SHP77 (cell line): ENCODE measurements at places on chromosomes 6 and 20.

GRCh38 chr6:167512696-167513375 is 187.9 kb downstream of the TTLL2 start:
- DNase-seq = no peak

GRCh38 chr20:19310541-19310940 is 98.1 kb downstream of the SLC24A3 start:
- DNase-seq = no peak

GRCh38 chr20:1933465-1933870 is 38.3 kb downstream of the SIRPA start:
- no peak for DNase-seq

DNA sequence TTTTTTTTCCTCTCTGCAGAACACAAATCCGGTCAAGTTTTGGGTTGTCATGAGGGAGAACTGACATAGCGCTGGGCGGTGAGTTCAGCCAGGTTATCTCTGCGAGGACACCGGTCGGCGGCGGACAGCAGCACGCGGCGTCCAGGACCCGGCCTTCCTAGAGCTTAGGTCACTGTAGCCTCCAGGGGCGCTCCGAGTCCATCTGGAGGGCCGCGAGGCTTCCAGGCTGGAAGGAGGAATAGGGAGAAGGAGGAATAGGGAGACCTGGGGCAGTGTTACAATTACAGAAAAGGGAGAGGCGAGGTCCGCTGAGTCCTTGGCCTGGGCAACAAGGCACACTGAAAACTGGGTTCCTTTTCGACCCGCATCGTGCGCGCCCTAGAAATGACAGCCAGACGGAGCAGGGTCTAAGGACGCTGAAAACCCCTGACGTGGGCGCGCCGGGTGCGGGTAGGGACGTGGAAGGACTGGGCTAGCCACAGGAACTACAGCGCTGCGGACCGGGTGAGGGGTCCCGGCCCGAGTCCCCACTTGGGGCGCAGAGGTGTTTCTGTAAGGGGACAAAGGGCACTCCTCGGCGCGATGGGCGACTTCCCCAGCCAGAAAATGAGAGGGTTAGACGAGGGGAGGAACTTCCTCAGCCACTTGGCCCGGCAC is 536 bp upstream of the FNDC1 start:
- DNase-seq = no peak

- no peak for DNase-seq
Observed at GRCh38 chr6:168097621-168098430, 18.8 kb upstream of the FRMD1 start.

GRCh38 chr6:33433544-33434191 is 13.8 kb downstream of the SYNGAP1 start:
- DNase-seq = no peak

- DNase-seq = no peak
Observed at GRCh38 chr6:45555981-45556771, 178.4 kb upstream of the SUPT3H start.

DNA sequence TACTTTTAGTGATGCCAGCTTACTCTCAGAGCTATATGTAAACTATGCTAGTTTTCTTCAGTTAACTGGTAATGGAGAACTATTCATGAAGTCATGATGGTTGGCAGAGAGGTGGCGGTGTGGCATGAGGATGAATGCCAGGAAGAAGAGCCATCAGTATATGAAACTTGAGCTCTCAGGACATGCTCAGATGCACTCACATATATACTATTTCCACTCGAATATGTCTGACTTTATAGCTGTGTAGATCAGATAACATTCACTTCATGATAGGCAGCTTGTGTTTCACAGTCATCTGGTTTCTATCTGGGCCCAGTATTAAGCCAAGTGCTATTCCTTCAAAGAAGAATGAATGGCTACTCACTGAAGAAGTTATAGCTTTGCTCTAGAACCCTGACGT is 46.2 kb upstream of the CEP85L start:
- no peak for DNase-seq
